ENCODE measurements at places on chromosomes 5 and 9.
A peak's percentile ranks its signal among the peaks of the same experiment; 100 is the strongest.

DNA sequence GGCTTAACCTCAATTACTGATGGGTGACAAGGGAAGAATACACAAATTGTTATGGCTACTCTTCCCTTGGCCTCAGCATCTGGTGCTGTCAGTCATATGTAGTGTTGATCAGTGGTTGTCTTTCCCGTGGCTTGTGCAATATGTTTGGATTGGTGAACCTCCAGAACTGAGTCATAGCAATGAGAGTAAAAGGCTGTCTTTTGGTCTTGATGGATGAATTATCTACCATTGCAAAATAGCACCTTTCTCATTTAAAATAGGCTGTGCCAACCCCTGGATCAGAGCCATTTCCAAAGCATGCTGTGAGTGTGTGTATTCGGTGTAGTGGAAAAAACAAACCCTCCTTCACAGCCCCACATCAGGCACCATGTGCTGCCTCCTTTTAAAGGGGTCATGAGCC lies 14.6 kb upstream of the F2R start:
- no peak for DNase-seq

- no peak for DNase-seq
These were observed 89.2 kb downstream of the ACER2 start for GRCh38 chr9:19498015-19498414.

DNA sequence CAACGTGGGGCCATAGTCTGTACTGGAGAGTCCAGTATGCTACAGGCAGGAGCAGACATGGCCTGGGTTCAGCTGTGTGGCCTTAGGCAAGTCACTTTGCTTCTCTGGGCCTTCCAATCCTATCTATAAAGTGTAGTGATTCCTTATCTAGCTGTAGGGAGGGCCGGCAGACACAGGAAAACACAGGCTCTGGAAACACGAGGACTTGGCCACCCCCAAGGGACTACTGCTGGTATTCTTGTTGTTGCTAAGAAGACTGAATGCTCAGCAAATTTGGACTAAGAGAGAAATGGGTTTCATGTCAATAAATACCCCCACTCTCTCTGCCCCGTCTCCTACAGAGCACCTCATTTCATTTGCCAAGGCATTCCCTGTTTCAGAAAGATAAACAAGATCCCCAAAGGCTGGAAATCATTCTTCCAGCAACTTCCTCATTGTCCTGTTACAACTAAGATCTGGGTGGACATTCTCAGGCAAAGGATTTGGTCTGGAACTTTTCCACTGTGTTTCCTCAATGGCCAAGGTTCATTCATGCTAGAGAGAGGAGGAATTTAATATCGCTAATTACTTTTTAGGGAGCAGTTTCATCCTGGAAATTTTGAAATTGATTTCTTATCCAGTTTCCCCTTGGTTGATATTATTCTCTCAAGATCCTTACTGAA lies 105.8 kb downstream of the GABBR2 start:
- no peak for DNase-seq

DNA sequence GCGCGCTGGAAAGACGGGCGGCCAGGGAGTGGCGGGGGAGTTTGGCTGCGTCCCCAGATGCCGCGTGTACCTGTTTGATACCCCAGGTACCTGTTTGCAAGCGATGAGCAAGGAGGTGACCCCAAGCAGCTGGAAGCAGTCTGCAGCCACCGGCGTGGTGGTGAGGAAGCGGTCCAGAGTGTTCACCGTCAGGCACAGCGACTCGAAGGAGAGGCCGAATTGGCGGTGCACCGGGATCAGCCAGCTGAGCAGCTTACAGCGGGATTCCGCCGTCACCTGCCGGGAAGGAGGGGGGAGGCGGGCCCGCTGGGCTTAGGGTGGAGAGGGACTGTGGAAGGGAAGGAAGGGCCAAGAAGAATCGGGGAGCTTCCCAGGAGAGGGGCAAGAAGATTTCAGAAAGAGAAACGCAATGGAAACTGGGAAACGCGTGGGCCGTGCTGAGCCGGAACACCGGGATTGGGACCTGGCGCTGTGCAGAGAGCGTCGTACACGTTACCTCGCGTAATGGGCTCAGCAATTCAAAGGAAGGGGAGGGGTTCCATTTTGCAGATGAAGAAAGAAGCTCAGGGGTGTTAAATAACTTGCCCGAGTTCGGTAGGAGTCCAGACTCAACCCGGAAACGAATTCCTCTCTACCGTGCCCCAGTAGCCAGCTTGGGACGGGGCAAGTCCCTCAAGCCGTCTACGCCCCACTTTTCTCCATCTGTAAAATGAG lies 980 bp downstream of the CCNO start:
- DNase-seq = peak; percentile 14

DNA sequence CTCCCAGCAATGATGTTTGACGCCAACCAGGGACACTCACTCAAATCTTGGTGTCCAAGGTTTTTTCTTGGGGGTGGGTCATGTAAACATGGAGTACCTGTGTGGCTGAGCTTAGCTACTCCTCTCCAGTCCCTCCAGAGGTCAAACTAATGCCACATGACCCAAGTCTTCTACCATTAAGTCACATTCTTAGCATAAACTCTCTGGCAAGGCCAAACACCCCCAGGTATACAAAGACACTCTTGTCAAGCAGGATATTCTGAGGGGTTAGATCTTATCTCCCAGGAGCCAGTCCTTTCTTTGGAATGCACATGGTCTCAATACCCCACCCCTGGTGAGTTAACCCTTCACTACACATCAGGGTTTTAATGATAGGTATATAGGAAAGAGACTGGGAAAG lies 161.4 kb downstream of the PDZD2 start:
- no peak for DNase-seq

DNA sequence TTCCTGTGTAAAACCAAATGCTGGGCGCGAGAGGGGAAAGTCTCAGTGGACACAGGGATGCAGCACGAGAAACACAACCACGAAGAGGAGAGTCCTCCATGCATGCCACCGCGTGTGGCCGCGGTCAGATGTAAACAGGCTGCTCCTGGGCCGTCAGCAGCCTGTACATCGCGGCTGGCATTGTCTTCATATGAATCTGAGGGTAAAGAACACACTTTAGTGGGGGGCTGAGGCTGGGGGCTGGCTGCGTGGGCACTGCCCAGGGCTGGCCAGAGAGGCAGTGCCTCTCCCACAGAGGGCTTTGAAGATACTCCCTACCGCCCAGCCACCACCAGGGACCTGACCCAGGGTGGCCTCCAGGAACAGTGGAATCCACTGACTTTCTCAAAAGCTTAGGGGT lies 106.2 kb downstream of the ENTREP1 start:
- DNase-seq = no peak

- DNase-seq = no peak
These were observed 117.0 kb downstream of the PIK3R1 start for GRCh38 chr5:68332556-68332955.

DNA sequence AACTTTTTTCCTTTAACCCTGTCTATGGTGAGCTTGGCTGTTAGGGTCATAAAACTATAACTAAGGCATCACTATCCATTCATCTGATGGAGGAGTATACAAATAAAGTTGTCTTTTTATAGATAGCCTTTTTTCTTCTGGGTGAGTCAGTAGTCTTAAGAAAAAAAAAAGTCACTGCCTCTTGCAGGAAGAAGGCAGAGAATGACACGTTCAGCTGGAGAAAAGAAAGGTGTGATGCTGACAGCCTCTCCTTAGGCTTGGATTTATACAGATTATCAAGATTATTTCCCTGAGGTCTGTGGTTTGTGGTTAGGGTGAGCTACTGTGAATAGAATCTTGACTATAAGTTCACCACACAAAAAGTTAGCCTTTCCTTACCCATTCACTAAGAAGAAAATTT lies 23.0 kb downstream of the EPB41L4B start:
- DNase-seq = no peak

- DNase-seq = no peak
These were observed 126.7 kb upstream of the SLCO6A1 start for GRCh38 chr5:102625468-102625867.

DNA sequence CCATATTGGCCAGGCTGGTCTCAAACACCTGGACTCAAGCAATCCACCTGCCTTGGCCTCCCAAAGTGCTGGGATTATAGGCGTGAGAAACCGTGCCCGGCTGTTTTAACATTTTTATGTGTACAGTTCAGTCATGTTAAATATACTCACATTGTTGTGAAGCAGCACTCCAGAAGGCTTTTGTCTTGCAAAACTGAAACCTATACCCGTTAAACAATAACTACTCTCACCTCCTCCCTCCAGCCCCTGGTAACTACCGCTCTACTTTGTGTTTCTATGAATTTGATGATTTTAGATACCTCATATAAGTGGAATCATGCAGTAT lies 23.1 kb upstream of the SHB start:
- DNase-seq = no peak

DNA sequence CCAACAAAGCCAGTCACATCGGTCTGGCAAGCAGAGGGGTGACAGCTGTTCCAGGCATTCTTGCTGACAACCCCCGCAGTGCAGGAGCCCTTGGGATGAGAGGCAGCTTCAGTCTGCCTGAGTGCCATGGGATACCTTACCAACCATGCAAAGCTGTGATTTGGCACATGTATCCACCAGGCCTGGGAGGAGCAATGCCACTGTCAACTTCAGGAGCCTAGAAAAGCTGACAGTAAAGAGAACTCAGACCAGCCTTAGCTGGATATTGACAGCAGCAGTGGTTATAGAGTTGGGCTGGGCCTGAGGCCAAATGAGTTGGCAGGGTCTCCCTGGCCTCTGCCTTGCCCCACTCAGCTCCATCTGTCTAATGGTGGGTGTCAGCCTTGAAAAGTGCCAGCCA lies 10.1 kb upstream of the PLPPR1 start:
- no peak for DNase-seq

DNA sequence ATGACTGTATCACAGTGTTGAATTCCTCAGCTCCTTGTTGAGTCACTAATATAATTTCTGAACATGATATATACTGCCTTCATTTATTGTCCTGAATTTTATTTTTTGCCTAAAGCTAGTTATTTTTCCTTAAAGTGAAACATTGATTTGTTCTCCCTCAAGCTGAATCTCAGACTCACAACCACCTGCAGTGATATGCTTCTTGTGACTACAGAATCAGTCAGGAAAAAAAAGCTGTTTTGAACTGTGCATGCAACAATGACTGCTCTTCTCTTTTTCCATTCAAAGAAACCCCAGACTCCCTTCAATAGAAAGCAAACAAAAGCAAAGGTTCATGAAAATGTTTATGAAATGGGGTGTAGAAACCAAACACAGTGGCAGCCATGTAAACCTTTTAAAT lies 470.2 kb upstream of the CHD1 start:
- DNase-seq = no peak

All from CD4-positive, alpha-beta T cell treated with Interleukin-4 for 1 hour (primary cell).